RCC 7860 (cell line): ENCODE measurements at places on chromosomes 5 and 9.

- DNase-seq = no peak
Observed at GRCh38 chr5:152332716-152333460, 72.2 kb downstream of the NMUR2 start.

DNA sequence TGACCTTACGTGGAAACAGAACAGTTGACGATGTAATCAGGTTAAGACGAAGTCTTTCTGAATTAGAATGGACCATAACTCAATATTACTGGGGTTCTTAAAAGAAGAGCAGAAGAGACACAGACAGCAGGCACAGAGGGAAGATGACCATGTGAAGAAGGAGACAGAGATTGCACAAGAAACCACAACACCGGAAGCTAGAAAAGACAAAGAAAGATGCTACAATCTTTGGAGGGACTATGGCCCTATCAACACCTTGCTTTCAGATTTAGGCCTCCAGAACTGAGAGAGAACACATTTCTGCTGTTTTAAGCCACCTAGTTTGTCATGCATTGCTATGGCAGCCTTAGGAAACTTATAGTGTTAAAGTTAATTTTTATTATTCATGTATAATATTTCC, 27.1 kb downstream of the CDH9 start:
- DNase-seq = no peak

DNA sequence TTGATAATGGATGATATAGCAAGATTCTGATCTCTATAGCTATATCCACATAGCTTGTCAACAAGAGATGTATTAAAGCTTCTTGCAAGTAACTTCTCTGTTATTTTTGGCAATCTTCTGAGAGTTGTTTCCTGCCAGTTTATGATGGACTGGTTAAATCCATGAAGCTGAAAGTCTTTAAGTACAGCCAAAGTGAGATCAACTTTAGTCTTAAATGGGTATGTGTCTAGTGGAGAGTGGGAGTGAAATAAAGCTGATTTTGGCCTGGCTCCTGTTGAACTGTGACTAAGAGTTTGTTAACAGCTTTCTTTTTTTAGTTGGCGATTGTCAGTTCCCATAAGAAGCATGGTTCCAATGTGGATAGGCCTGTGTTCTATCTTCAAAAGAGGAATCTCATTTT, 350.9 kb upstream of the PCSK5 start:
- DNase-seq = no peak

- DNase-seq = peak; percentile 22
Observed at GRCh38 chr9:22244139-22245011, 202.2 kb upstream of the DMRTA1 start.

DNA sequence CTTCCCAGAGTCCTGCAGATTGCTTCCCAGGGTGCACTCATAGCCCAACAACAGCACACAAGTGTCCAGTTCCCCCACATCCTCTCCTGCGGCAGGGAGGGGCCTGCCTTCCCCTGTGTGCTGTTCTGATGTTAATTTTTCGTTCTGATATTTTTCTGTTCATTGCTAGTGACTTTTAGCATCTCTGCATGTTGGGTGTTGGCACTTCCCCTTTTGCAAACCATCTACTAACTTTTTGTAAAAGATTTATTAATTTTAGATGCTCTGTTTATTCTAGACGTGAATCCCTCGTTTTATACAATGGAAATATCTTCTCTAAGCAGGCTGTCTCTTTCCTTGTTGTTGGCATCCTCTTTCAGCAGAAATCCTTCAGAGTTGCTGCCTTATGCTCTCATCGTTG, 97.3 kb upstream of the DAP start:
- DNase-seq = no peak

DNA sequence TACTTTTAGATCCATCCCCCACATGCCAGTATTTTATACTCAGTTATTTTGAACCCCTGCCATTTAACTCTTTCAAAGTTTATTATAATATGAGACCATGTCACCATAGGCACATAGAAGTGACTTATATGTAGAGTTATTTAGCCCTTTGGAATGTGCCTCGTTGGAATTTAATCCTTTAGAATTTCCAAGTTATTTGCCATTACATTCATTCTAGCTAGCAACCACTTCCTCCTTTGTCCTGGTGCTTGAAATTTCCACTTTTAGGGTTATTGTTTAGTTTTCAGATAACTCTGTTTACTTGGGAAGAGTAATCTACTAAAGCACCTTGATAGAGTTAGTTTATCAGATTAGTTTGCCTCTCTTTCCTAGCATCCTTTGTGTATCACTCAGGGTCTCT, 82.8 kb upstream of the TLE1 start:
- peak; percentile 91 for DNase-seq

GRCh38 chr5:7878381-7878873, 9.5 kb downstream of the MTRR start:
- peak; percentile 53 for DNase-seq

GRCh38 chr5:98096155-98096554, 677.3 kb upstream of the RGMB start:
- no peak for DNase-seq
